ENCODE measurements at places on chromosomes 16 and 17. TPM values are rescaled to one million over a fixed set of nuclear protein-coding genes. Genes with fewer than 3 reads are reported as not detected.
A peak's percentile ranks its signal among the peaks of the same experiment; 100 is the strongest.

DNA sequence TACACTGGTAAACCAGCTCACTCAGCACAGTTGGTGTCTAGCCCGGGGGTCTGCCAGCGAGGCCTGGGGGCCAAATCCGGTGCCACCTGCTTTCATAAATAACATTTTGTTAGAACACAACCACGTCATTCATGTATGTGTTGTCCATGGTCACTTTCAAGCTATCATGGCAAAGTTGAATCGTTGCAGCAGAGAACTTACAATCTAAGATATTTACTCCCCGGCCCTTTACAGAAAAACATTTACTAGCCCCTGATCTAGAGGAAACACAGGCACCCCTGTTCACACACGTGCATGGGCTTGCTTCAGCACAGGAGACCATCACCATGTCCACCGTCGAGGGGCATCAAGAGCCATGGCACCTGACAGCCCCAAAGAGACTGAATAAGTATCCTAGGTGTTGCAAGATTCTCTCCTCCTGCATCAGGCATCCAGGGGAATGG, 111.4 kb upstream of the DNAH9 start:
- no peak for DNase-seq

GRCh38 chr16:81539009-81539758, 94.6 kb downstream of the CMIP start:
- DNase-seq = peak; percentile 4

The CX3CL1 gene
- total RNA-seq = 21.3 TPM

DNA sequence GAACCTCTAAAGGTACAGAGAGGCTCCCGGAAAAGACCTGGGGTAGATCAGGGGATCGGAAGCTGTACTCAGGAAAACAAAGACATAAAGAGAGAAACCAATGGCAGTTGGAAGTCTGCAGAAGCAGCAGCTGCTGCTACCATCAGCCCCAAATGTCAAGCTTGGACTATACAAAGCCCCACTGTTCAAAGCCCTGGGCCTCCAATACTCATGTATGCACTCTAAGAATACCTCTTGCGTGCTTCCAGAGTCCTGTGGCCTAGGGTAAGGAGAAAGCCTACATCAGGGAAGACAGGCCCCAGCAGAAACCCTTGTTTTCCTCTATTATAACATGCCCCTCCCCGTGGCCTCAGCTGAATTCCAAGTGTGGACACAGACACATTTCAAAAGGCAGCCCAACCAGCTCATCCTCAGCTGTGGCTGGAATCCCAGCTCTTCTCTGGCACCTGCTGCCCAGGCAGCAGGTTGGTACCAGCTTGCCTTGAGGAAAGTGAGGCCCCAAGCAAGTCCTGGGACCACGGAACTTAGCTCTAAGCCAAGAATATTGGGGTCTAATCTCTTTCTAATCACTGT, 19.3 kb upstream of the MTMR4 start:
- DNase-seq = no peak

The CACNG1 gene
- total RNA-seq = not detected

DNA sequence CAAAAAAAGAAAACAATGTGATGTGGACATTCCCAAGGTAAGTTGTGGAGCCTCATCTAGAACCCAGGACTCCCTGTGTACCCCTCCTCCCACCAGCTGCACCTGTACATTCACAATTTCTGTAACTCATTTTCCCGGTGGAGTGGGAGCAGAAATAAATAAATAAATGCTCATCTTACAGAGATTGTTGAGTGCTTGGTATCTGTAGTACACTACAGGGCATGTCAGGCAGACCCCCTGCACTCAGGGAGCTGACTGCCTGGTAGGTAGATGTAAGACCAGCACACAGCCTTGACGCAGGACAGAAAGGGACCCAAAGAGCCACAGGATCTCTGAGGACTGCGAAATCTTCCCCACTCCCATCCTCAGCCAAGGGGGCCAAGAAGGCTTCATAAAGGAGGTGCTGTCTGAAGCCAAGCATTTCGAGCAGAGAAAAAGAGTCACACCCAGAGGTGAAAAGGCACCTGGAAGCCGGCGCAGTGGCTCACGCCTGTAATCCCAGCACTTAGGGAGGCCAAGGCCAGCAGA, 6.5 kb downstream of the EIF1 start:
- no peak for DNase-seq

The PRR29 gene
- total RNA-seq = not detected

DNA sequence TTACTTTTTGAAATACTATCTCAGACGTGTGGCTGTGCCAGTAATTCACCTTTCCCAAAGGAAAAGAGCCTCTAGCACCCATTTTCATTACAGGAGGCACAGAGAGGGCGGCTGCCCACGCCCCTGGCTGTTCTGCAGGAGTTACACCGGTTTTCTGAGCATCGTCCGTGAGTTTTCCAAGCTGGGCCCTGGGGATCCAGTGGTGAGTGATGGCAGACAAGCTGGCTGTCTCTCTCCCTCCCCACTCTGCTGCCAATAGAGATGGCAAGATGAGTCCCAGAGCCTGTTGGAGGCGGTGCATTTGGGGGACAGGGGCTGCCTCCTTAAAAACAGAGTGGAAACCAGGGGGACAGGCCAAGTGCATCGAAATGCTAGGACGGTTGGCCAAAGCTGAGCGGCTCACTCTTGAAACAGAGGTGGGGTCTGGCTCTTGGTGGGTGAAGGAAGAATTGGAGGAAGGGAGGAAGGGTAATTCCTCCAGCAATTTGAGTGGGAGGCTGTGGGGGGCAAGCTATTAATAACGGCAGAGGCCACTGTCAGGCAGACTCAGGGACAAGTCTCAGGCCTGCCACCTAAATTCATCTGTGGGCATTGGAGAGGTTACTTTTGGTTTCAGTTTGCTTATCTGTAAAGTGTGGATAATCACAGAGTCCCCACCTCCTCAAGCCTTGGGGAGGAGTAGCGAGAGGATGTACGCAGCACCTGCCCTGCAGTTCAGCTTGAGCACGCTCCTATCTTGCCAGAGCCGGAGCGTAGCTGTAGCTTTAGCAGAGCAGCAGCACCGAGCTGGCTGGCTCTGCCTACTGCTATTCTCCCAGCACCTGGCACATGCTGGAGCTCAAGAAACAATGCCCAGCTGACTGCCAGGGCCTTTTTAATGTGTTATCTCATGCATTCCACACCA, 7.5 kb upstream of the NOS2 start:
- no peak for DNase-seq

DNA sequence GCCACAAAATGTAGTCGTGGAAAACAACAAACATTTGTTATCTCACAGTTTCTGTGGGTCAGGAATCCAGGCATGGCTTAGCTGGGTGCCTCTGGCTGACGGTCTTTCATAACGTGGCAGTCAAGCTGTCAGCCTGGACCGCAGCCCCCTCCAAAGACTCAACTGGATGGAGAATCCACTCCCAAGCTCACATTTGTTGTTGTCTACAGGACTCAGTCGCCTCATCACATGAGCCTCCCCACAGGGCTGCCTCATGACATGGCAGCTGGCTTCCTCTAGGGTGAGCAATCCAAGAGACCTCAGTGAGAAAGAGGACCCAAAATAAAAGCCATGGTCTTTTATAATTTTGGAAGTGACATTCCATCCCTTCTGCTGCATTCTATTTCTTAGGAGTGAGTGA, 34.7 kb upstream of the AKAP1 start:
- no peak for DNase-seq
